ENCODE measurements at places on chromosomes 2 and 18.

DNA sequence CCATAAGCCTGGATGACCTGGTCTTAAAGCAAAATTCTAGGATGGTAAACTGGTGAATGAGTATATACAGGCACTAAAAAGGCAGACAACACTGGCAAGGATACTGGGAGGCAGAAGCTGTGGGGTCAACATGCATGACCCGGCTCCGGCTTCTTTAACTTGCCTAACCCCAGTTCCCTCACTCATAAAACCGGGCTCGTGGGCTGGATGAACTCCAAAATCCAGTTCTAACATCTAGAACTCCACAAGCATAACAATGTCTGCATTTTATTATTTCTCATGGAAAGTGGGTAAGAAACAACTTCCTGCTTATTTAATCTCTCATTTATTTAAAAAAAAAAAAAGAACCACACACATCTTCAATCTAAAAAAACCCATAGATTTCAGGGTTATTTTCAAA, 57.3 kb downstream of the FARSB start:
- DNase-seq: no peak

GRCh38 chr2:92073036-92073814, 2798.0 kb upstream of the TEKT4 start:
- no peak for DNase-seq

GRCh38 chr2:84849271-84849952, 31.5 kb downstream of the TRABD2A start:
- peak; percentile 90 for DNase-seq

- no peak for DNase-seq
Observed at GRCh38 chr18:59562751-59563150, 134.5 kb downstream of the CCBE1 start.

Measured in NCI-H69 (cell line).